ENCODE measurements at places on chromosomes 3 and 15. TPM values are rescaled to one million over a fixed set of nuclear protein-coding genes. Genes with fewer than 3 reads are reported as not detected.

GRCh38 chr3:3699816-3700633, 99.2 kb upstream of the LRRN1 start:
- DNase-seq = no peak

DNA sequence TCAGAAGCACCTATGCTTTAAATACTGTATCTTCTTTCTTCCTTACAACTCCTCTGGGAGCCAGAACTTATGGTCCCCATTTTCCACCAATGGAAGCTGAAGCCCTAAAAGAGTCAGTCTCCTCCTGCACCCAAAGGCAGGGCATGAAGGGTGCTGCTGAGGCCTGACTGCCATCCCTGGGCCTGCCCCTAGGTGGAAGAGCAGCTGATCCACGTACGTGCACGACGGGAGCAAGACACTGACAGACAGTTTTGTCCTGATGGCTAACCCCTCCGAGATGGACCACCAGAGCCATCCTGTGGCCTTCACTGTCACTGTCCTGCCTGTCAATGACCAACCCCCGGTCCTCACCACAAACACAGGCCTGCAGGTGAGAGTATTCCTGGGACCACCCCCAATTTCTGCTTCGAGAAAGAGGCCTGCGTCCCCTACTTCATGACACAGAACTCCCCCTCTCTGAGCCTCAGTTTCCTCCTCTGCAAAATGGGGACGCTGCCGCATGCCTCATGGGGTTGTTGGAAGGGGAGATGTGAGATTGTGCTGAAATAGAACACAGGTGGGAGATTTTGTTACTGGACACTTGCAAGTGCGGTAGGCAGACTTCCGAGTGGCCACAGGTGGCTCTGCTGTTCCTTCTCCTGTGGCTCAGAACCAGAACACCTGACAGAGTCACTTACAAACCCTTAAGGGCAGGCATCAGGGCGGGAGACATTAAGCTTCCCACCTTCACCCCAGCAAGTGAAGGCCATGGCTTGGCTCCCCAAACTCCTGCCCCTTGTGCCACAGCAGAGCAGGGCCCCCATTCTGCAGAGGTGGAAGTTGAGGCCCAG, 175.4 kb downstream of the TBC1D2B start:
- no peak for DNase-seq

Gene EPHA6
- total RNA-seq = not detected

Gene COX5A
- 314 TPM for total RNA-seq

- DNase-seq = no peak
Observed at GRCh38 chr15:95887666-95888390, 442.7 kb upstream of the NR2F2 start.

- DNase-seq = no peak
Observed at GRCh38 chr3:147900851-147901250, 491.7 kb downstream of the ZIC1 start.

Gene ANKUB1
- total RNA-seq = not detected

DNA sequence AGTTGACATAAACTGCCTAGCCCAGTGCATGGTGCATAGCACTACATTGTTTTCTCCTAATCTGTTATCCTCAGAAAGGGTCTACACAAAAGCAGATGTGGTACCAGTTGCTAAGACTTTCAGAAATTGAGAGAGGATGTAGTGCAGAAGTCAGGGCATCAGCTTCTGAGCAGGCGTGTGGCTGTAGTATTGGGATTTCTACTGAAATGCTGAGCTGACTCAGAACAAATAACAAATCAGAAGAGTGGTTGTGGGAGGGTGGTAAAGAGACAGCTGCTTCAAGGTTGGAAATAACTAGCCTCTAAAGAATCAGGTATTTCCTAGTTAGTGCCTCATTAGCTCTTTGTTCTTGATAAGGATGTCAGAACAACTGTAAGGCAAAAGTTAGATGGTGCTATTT, 161.3 kb downstream of the AKAP13 start:
- peak; percentile 17 for DNase-seq

Gene FEZF2
- not detected for total RNA-seq

DNA sequence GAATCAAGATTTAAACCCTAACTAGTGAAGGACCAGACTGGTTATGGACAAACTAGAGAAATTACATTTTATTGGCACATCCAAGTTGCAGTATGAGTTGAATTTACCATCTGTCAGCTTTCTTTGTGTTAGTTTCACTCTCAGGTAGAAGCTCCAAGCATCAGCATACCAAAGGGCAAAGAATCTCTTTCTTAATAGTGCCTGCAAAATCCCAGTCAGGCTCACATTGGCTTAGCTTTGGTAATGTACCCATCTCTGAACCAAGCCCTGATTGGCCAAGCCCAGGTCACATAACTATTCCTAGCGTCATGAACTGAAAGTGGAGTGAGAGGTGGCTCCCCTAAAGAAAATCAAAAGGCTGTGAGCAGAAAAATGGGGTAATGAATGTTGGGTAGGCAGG, 66.9 kb downstream of the CCNL1 start:
- no peak for DNase-seq

Gene BOC
- total RNA-seq = 0.62 TPM

DNA sequence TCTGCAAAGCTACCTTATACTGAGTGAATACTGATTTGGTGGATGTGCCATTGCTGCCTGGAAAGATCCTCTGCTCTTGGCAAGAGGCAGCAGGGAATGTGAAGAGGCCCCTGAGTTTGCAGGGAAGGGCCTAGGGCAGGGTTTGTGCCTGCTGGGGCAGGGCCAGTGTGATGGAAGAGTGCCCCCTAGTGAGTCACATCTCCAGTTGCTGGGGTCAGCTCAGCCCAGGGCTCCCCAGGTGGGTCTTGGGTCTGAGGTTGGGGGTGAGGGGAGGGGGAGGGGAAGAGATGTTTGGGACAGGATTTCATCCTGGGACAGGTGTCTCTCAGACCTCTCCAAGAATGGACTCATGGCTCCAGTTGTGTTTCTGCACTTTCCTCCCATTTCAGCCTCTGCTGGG, 4.1 kb upstream of the AMOTL2 start:
- no peak for DNase-seq

Gene ADAM10
- 92.8 TPM for total RNA-seq

Gene CHL1
- total RNA-seq = not detected

- no peak for DNase-seq
Observed at GRCh38 chr3:107848351-107848915, 242.4 kb downstream of the CD47 start.

DNA sequence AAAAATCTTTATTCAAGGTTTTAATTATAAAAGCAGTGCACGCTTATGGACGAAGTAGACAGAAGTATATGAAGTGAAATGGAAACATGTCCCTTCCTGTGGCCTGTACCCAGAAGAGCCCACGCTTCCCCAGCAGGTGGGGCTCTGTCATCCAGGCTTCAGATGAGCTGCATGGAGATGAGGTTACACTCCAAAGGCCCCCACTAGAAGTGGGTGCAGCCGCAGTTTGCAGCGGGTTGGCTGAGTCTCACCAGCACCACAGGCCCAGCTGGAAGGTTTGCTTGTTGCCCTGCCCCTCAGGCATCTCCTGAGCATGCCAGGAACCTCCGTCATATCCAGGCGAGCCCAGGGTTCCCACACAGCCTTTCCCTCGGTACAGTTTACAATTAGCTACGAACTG, 33.1 kb downstream of the PRR20G start:
- no peak for DNase-seq

DNA sequence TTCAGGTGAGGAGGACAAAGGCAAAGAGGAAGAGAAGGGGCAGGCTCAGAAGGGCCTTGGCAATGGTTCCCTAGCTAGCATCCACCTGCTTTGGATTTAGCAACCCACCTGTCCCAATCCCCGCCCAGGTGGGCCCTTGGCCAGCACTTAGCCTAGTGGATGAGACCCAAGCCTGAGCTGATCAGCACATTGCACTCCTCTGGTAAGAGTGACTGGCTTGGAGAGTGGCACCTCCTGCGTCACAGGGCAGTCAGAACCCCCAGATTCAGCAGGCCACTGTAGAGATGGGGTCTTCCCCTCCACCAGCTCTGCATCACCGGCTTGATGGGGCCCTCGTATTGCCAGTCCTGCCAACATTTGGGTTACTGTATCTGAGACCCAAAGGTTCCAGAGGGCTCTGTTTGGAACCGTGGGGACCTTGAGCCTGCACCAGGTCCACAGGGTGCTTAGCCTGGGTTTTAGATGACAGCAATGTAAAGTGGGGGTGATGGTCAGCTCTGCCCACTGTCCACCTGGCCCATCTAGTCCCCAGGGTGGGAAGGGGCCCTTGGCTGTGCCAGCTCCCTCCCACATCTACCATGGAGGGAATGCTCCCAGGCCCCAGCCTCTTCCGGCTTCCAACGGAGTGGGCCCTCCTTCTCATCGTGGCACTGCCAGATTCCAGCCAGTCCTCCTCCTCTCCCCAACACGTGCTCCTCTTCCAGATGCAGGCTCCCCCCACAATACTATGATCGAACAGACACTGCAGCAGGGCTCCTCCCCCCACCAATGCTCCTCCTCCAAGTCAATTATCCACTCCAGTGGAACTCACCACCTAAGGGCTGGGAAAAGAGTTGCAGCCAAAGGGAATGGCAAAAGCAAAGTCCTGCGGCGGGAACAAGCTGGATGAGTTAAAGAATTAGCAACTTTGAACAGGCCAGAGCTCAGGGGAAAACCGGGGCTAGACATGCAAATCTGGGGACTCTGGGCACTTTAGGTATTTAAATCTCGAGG, 45.7 kb downstream of the LHFPL4 start:
- no peak for DNase-seq

- no peak for DNase-seq
Observed at GRCh38 chr15:41996921-41997592, 23.8 kb downstream of the PLA2G4E start.

DNA sequence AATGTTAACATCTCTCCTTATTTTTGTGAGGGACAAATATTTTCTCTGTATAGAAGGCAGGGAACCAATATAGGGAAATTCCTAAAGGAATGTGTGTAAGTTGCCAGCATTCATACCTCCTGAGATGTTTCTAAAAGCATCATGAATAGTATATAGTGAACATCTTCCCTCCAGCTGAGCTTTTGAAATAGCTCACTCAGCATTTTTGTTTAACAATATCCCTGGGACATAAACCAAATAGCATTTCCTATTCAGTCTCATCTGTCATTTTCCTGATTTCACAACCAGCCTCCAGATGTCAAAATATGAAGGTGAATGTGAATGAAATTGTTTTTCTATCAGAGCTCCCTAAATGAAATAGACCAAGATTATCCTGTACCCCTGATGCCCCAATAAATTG, 137.2 kb downstream of the PPM1L start:
- DNase-seq = no peak

- no peak for DNase-seq
Observed at GRCh38 chr3:157360044-157360443, 76.6 kb upstream of the PTX3 start.

Gene GOLGA8T
- total RNA-seq = 0.49 TPM

DNA sequence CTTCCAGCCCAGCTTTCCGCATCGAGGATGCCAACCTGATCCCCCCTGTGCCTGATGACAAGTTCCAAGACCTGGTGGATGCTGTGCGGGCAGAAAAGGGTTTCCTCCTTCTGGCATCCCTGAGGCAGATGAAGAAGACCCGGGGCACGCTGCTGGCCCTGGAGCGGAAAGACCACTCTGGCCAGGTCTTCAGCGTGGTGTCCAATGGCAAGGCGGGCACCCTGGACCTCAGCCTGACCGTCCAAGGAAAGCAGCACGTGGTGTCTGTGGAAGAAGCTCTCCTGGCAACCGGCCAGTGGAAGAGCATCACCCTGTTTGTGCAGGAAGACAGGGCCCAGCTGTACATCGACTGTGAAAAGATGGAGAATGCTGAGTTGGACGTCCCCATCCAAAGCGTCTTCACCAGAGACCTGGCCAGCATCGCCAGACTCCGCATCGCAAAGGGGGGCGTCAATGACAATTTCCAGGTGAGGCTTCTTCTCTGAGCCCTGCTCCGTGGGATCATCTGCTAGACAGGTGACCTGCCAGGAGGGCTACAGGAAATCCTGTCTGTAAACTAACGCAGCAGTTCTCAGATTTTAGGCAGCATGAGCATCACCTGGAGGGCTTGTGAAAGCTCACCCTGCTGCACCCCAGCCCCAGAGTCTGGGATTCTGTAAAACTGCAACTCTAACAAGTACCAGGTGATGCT, 1.6 kb downstream of the THBS1 start:
- no peak for DNase-seq

GRCh38 chr15:26007151-26007550, 144.0 kb upstream of the ATP10A start:
- DNase-seq = no peak

Gene WNT7A
- 0.06 TPM for total RNA-seq

GRCh38 chr15:73515527-73515926, 72.6 kb downstream of the REC114 start:
- no peak for DNase-seq

All from activated naive CD4-positive, alpha-beta T cell treated with anti-CD3 and anti-CD28 coated beads, Interleukin-2, amount 50 U/mL, for 72 hours (primary cell).